ENCODE measurements at places on chromosomes 13 and 19. TPM values are rescaled to one million over a fixed set of nuclear protein-coding genes. Genes with fewer than 3 reads are reported as not detected.

The SLITRK6 gene
- polyA plus RNA-seq: 2.2 TPM

The PTGIR gene
- 9.6 TPM for polyA plus RNA-seq

The CNN1 gene
- 17.2 TPM for polyA plus RNA-seq

The ANGPTL8 gene
- 1.0 TPM for polyA plus RNA-seq

The DIRAS1 gene
- 0.73 TPM for polyA plus RNA-seq

- peak; percentile 69 for DNase-seq
- no peaks in the 10 kb centered on the region for H3K27me3 ChIP-seq
- peaks cover 44% of the 10 kb centered on the region for H3K36me3 ChIP-seq
- H3K27ac ChIP-seq: no peak overlapping the region
- peaks cover 3% of the 10 kb centered on the region for H3K4me1 ChIP-seq
Observed at GRCh38 chr19:50046649-50047503, 21.1 kb downstream of the ZNF473 start.

DNA sequence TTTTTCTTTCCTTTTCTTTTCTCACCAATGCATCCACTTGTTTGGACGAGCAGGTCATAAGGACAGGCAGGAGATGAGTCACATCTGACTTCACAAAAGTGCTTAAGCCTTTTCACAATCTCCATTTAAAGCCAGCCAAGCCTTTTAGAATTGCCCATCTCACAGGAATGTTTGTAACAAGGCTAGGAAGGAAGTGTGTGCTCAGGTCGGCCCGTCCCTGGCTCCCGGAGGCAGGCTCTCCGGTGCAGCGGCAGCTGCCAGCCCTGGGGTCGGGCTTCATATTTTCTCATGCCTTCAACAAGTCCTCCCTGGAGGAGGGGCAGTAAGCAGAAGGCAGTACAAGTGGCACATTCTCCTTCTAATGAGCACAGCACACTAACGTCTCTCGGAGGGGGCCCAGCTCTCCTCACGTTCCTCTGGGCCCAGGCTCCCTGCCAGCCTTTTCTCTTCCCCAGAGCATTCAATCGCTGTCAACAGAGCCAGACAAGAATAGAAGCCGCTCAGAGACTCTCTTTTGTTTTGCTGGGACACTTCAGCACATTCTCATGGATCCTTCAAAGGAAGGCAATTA, 180.5 kb downstream of the COL4A1 start:
- H3K4me1 ChIP-seq: peaks cover 9% of the 10 kb centered on the region
- peak overlapping the region; percentile 71 for H3K27ac ChIP-seq
- H3K27me3 ChIP-seq: peaks cover 4% of the 10 kb centered on the region
- no peaks in the 10 kb centered on the region for H3K36me3 ChIP-seq
- DNase-seq: peak; percentile 41

GRCh38 chr19:19559931-19560330, 21.9 kb downstream of the CILP2 start:
- no peak overlapping the region for H3K4me3 ChIP-seq
- no peak for DNase-seq
- no peak overlapping the region for H3K27ac ChIP-seq

DNA sequence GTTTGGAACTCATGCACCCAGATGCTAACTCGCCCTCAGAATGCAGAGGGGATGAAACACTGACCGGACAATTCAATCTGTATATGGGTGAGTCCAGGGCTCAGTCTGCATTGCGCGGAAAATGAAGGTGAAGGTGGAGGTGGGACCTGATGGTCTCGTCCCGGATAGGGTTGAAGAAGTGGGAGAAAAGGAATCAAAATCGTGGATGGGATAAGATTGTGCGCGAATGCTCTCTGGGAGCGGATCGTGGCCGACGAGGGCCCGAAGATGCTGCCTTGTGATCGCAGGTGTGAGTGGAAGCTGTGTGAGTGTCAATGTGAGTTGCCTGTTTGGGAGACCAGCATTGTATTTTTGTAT, 594 bp upstream of the ZNF850 start:
- peak overlapping the region; percentile 3 for H3K4me3 ChIP-seq
- no peak overlapping the region for H3K27ac ChIP-seq
- H3K4me1 ChIP-seq: peaks cover 7% of the 10 kb centered on the region
- H3K27me3 ChIP-seq: no peaks in the 10 kb centered on the region

DNA sequence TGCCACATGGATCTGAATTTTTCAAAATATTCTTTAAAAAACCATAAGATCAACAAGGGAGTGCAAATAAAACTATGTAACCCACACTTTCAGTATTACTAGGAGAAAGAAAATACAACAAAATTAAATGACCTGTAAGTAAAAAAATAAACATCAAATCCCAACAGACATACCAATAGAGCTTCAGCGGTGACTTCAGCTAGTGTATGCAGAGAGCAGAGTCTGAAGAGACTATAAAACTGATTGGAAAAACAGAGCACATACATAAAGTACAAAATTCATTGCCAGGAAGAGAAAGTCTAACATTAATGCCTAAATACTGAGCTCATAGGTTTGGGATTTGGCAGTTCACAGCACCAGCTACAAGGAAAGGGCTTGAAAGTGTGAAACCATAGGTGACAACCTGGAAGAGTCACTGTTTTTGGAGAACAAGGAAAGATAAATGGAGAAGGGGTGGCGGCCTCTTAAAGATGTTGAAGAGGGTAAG, 291.1 kb downstream of the LMO7 start:
- no peak overlapping the region for H3K27ac ChIP-seq
- H3K36me3 ChIP-seq: no peaks in the 10 kb centered on the region
- no peaks in the 10 kb centered on the region for H3K4me1 ChIP-seq
- H3K27me3 ChIP-seq: no peaks in the 10 kb centered on the region
- H3K4me3 ChIP-seq: no peak overlapping the region
- no peak for DNase-seq

DNA sequence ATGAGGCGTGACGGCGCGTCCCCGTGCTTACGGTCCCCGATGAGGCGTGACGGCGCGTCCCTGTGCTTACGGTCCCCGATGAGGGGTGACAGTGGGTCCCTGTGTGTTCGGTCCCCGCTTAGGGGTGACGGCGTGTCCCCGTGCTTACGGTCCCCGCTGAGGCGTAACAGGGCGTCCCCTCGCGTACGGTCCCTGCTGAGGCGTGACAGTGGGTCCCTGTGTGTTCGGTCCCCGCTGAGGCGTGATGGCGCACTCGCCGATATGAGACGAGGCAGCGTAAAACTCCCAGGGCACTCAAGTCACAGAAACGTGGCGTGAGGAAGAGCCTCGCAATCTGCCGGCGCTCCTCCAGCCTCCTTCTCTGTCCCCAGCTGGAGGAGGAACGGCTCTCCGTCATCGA, 20.9 kb downstream of the CFAP97D2 start:
- no peak overlapping the region for H3K27ac ChIP-seq
- no peak for DNase-seq
- H3K36me3 ChIP-seq: no peaks in the 10 kb centered on the region
- H3K27me3 ChIP-seq: peaks cover 24% of the 10 kb centered on the region

DNA sequence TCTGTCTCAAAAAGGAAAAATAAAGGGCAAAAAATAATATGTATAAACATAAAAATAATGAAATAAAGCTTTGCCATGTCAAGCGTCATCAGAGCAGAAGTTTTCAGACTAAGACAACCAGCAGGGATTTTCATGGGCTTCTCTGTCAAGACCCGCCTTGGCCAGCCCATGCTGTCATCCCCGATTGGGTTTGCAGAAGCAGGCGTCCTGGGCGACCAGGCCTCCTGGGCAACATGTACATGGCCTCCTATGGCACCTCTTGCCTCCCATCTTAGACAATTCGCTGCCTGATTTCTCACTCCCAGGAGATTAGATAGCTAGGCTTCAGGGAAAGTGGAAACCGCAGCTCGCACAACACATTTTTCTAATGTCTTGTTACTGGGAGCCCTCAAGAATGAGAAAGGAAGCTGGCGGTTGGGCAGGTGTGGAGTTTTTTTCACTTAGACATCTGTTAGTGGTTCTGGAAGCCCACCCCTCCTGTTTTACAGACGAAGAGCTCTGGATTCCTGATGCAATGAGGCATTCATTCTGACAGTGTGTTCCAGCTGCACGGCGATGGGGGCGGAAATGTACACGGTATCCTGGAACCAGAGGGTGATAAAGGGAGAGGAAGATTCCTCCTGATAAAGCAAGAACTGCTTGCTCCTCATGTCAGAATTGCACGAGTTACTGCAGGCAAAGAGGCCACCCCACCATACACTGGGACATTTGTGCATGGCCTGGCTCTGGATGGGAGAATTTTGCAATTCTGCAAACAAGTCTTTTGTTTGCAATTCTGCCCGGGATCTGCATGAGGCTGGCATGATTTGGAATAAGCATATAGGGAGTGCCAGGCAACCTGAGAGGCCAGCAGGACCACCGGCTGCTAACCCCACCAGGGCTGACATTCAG, 47.4 kb upstream of the KATNAL1 start:
- no peaks in the 10 kb centered on the region for H3K27me3 ChIP-seq
- H3K4me3 ChIP-seq: no peak overlapping the region
- H3K4me1 ChIP-seq: no peaks in the 10 kb centered on the region
- no peak for DNase-seq

DNA sequence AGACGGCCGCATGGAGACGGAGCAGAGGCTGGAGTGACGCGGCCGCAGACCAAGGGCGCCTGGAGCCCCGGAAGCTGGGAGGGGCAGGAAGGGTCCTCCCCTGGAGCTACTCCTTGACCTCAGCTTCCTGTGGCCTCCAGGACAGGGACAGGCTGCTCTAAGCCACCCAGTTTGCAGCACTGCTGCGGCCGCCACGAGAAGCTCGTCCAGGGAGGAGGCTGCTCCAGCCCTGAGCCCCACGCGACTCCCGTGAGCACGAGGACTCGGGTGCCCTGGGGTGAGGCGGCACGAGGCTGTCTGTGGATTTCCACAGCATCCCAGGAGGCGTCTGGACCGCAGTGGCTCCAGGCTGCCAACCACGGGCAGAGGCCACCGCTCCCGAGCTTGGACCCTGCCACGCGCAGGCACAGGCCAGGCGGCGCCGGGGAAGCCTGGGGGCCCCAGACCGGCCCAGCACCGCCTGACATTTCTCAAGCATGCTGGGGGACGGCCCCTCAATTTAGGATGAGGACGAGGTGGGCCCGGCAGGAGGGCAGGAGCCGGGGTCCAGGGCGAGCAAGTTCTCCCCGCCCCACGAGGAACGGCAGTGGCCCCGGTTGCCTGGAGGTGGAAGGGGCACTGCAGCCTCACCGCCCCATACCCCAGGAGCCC, 10.7 kb downstream of the SBNO2 start:
- H3K27ac ChIP-seq: peak overlapping the region; percentile 23
- H3K36me3 ChIP-seq: no peaks in the 10 kb centered on the region
- peaks cover 5% of the 10 kb centered on the region for H3K4me1 ChIP-seq
- DNase-seq: no peak
- no peak overlapping the region for H3K4me3 ChIP-seq

- DNase-seq: peak; percentile 46
- no peaks in the 10 kb centered on the region for H3K27me3 ChIP-seq
- H3K4me1 ChIP-seq: no peaks in the 10 kb centered on the region
- H3K36me3 ChIP-seq: no peaks in the 10 kb centered on the region
- no peak overlapping the region for H3K4me3 ChIP-seq
Observed at GRCh38 chr13:29756506-29756905, 93.9 kb downstream of the UBL3 start.

GRCh38 chr19:8253678-8254077, 44.5 kb downstream of the CERS4 start:
- H3K27ac ChIP-seq: no peak overlapping the region
- H3K36me3 ChIP-seq: peaks cover 30% of the 10 kb centered on the region
- H3K4me1 ChIP-seq: no peaks in the 10 kb centered on the region
- H3K4me3 ChIP-seq: no peak overlapping the region

GRCh38 chr13:43698758-43699157, 88.0 kb downstream of the ENOX1 start:
- H3K4me3 ChIP-seq: no peak overlapping the region
- peak; percentile 50 for DNase-seq
- H3K4me1 ChIP-seq: peaks cover 14% of the 10 kb centered on the region

- H3K36me3 ChIP-seq: no peaks in the 10 kb centered on the region
- H3K27me3 ChIP-seq: no peaks in the 10 kb centered on the region
- H3K4me1 ChIP-seq: peaks cover 52% of the 10 kb centered on the region
Observed at GRCh38 chr19:40599331-40599901, 1.8 kb upstream of the LTBP4 start.

DNA sequence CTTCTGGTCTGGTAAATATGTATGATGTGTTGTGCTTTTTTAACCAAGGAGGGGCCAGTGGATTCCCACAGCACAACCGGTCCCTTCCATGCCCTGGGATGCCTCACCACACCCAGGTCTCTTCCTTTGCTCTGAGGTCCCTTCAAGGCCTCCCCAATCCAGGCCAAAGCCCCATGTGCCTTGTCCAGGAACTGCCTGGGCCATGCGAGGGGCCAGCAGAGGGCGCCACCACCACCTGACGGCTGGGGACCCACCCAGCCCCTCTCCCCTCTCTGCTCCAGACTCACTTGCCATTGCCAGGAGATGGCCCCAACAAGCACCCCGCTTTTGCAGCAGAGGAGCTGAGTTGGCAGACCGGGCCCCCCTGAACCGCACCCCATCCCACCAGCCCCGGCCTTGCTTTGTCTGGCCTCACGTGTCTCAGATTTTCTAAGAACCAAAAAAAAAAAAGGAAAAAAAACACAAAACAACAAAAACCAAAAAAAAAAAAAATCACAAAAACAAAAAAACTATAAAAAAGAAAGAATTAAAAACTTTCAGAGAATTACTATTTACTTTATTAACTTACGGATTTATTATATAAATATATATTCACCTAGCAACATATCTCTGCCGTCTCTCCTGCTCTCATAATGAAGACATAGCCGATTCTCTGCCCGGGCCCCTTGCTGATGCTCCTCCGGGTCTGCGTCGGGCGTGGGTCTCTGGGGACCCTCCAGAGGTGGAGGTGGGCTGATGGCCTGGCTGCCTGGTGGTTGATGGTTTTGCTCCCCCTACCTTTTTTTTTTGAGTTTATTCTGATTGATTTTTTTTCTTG, 14.4 kb downstream of the CAPN12 start:
- H3K36me3 ChIP-seq: peaks cover 8% of the 10 kb centered on the region
- DNase-seq: peak; percentile 49
- no peaks in the 10 kb centered on the region for H3K27me3 ChIP-seq
- peak overlapping the region; percentile 17 for H3K27ac ChIP-seq

Measured in lung (tissue), 17 donors.